ENCODE measurements at places on chromosomes 3 and 15.
A peak's percentile ranks its signal among the peaks of the same experiment; 100 is the strongest.

- no peak for DNase-seq
Observed at GRCh38 chr15:71008250-71008870, 106.9 kb upstream of the THSD4 start.

GRCh38 chr3:17238023-17238422 lies 353.3 kb downstream of the PLCL2 start:
- no peak for DNase-seq

DNA sequence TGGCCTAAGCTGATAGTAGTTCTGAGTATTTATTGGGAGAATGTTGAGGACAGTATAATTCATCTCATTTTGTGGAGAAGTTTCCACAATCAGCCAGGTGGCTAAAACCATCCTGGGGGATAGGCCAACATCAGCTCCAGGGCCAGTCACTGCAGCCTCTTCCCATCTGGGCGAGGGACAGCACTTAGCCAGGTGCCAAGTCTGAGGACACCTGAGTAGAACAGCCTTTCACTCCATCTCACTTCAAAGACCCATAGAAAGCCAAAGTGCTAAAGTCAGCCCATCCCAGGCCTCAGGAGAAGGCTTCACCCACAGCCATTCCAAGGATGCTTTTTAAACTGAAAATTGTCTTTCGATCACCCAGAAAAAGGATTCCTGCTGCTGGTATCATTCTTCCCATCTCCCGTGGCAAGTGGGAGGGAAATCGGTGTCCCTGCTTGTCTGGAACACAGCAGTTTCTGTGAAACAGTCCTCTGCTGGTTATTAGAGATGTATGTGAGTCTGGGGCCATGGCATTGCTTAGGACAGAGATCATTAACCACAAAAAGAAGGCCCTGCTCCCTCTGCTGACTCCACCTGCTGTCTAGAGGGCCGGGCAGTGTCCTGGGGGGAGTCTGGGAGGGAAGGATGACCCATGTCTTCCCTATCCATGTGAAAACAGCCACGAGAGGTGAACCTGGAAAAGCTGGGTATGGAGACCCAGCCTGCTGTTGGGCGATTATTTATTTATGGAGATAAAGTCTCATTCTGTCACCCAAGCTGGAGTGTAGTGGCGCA lies 9.6 kb downstream of the CALML4 start:
- no peak for DNase-seq

DNA sequence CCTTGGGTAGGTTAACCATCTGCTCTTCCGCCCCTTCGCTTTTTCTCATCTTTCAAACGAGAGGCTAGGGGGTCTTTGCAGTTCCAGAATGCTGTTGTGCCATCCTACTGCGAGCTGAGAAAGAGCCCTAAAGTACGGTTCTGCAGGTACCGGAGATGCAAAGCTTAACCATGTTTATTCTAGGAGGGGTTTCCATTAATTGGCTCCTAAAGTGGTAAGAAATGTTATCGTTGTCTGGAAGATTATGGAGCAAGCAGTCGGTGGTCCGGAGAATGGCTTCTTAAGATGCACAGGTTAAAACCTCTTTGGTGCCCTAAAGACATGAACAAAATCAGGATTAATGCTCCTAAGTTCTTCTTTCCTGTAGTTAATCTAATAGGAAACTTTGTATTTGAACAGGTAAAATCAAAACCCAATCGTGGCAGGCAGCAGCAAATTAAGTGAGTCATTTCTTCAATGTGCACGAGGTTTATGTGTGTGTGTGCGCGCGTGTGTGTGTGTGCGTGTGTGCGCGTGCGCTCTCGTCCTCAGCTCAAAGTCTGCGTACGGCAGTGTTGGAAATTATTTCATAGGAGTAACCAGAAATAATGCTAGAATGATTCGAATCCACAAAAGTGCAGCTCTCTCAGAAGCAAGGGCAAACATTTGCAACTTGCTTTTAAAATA lies 772 bp downstream of the FAM81A start:
- DNase-seq = no peak

DNA sequence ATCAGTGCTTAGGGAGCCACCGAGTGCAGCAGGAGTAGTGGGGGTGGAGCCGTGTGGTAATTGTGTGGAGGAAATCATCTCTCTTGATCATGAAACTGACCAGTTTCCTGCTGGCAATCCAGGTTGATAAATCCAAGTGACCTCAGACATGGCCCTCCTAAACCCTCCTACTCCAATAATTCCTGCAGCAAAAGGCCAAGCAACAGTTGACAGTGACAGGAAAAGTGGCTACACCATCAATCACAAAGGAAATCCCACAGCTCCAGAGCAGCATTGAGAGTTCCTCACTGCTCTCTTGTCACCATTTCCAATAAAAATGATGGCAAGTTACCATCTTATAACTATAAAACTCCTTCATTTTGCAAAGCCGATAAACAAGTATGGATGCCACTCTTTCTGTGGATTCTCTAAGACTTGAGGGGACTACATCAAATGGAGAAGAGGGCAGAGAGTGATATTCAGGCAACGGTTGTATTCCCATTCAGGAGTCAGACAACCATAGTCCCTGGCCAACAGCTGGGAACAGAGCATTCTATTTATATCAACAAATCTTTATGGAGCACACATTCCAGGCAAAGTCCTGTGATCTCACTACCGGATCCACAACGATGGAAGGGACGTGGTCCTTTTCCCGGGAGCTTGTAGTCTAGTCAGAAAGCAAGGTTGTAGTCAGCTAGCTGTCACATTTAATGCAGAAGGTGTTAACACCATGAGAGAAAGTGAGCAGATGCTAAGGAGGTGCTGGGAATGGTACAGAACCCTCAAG lies 312.5 kb upstream of the CTNNB1 start:
- DNase-seq = no peak

DNA sequence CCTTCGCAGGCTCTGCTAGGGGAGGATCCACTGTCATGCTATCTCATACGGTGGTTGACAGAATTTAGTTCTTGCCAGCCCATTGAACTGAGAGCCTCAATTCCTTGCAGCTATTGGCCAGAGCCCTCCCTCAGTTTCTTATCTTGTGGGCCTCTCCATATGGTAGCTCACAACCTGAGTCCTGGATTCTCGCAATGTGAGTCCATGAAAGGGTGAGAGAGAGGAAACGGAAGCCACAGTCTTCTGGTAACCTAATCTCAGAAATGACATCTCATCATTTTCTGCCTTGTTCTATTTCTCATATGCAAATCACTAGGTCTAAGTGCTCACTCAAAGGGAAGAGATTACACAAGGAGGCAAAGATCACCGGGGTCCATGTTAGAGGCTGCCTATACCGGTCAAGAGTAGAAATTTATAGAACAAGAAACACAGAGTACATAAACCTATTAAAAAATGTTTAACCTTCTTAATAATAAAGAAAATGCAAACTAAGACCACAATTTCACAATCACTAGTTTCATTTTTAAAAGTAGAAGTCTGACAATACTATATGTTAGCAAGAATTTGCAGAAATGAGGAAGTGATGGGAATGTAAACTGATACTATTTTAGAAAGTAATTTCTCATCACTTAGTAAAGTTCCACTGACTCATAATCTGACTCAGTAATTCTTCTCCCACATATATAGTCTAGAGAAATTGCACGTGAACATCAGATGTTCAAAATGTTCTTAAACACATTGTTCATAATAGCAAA lies 378.4 kb upstream of the AGTR1 start:
- peak; percentile 20 for DNase-seq
